ENCODE measurements at places on chromosomes 11 and 22.

DNA sequence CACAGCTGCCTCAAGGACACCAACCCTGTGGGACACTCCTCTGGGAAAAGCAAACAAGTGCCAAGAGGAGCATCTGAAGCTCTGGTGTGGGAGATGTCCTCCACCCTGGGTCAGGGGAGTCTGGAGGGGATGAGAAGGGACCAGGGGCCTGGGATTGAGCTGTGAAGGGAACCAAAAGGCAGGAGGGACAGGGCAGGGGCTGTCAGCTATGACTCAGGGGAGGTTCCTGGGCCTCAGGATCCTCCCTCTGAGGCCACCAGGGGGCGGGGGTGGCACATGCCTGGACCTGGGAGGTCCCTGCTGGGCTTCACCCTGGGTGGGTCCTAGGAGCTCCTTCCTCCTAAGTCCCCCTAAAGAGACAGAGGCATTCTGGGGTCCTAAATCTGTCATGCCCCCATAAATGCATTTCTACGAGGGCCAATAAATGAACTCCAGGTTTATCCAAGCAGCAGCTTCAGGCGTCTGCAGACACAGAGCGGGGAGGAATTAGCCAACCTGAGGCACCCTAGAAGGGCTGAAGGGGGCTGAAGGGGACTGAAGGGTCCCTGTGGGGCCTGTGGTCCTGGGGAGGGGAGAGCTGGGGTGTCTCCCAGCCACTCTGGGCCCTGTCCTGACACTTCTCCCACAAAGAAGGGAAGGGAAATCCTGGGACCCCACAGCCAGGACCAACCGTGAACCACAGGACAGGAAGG lies 31.9 kb upstream of the IGLL5 start:
- H3K27me3 ChIP-seq, result no peaks in the 10 kb centered on the region
- no peak overlapping the region for H3K4me3 ChIP-seq
- no peak overlapping the region for H3K27ac ChIP-seq
- no peaks in the 10 kb centered on the region for H3K36me3 ChIP-seq

DNA sequence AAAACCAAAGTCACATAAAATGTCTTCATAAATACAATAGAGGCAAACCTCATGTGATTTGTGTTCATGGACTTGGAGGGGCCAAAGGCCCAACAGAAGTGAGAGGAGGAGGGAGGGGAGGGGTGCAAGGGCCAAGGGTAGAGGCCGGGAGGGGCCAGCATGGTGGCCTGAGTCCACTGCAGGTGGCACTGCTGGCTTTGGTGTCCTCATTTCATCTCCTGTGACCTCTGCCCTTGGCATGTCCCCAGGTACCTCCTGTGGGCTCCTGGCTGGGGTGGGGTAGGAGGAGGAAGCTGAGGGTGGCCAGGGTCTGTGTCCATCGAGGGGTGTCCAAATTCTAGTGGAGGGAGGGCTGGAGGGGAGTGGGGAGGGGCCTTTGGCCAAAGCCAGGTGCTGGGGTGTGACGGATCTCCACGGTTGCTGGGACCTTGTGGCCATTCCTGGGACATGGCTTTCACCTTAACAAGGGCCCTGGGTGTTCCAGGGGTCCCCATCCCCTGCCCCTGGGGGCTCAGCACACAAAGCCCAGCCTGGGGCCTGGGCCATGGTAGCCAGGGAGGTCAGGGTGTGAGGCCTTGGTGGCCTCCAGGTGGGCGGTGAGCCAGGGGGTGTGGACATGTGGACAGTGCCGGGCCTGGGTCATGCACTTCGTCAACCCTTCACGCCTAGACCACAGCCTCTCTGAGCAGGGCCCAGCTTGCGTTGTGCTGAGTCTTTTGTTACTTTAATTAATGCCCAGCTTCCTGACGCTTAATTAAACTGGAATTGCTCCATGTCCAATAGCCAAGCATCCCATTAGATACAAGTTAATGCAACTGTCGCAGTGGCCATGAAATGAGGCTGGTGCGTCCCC lies 20.7 kb upstream of the CCDC188 start:
- no peak overlapping the region for H3K27ac ChIP-seq
- no peak overlapping the region for H3K4me3 ChIP-seq
- no peaks in the 10 kb centered on the region for H3K27me3 ChIP-seq
- no peaks in the 10 kb centered on the region for H3K36me3 ChIP-seq

- no peaks in the 10 kb centered on the region for H3K4me1 ChIP-seq
- no peak for DNase-seq
- H3K27ac ChIP-seq, result no peak overlapping the region
- H3K4me3 ChIP-seq, result no peak overlapping the region
- no peaks in the 10 kb centered on the region for H3K36me3 ChIP-seq
- H3K27me3 ChIP-seq, result no peaks in the 10 kb centered on the region
Observed at GRCh38 chr11:113934761-113935160, 30.2 kb downstream of the HTR3B start.

GRCh38 chr11:6607190-6607795 lies 3.7 kb downstream of the ILK start:
- peak overlapping the region; percentile 88 for H3K4me3 ChIP-seq
- H3K27me3 ChIP-seq, result no peaks in the 10 kb centered on the region
- peak overlapping the region; percentile 90 for H3K27ac ChIP-seq

- no peaks in the 10 kb centered on the region for H3K27me3 ChIP-seq
- no peak overlapping the region for H3K4me3 ChIP-seq
- H3K36me3 ChIP-seq, result no peaks in the 10 kb centered on the region
- no peak overlapping the region for H3K27ac ChIP-seq
- DNase-seq, result no peak
Observed at GRCh38 chr11:46263120-46263519, 14.3 kb upstream of the CREB3L1 start.

DNA sequence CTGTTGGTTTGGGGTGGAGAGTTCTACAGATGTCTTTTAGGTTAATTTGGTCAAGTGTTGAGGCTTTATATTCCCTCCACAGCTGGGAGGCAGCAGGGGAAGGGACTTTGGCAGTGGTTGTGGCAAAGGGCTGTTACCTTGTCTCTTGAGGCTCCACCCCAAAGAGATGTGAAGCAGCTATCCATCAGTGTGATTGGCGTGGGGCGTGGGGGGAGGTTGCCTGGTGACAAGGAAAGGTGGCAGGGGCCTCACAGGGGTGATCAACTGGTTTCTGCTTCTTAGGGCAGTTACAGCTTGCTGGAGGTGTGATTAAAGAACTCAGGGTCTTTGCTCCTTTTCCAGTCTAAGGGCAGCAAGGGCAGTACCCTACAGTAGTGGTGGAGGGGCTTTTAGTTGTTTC lies 59.3 kb downstream of the FANCF start:
- H3K4me3 ChIP-seq, result no peak overlapping the region
- DNase-seq, result no peak
- H3K27ac ChIP-seq, result no peak overlapping the region
- peaks cover 9% of the 10 kb centered on the region for H3K27me3 ChIP-seq

DNA sequence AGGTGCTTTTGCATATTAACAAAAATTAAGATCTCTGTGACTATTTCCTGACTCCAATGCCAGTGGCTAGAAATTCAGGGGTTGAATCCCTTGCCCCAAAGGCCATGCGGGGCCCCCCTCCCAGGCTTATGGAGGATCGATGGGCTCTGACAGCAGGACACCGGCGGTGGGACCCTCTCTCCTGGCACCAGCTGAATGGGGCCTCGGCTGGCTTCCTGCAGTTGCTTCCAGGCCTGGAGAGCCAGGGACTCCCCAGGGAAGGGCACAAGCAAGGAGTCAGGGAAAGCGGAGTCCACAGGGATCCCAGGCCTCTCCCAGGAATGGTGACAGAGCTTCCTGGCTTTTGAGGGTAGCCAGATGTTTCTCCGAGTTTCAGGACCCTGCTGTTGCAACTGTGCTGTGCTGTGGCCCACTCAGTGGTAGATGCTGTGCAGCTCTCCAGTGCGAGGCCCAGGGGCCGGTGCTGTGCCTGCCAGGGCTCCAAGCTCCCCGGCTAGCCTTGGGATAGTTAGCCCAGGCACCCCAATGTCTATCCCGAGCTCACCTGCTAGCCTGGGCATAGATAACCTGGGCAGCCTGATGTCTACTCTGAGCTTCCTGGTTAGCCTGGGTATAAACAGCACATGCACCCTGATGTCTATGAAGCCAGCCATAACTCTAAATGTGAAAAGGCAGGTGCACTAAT lies 372.6 kb downstream of the SHANK2 start:
- peaks cover 3% of the 10 kb centered on the region for H3K4me1 ChIP-seq
- H3K36me3 ChIP-seq, result no peaks in the 10 kb centered on the region
- no peaks in the 10 kb centered on the region for H3K27me3 ChIP-seq
- no peak overlapping the region for H3K27ac ChIP-seq
- H3K4me3 ChIP-seq, result no peak overlapping the region
- no peak for DNase-seq

DNA sequence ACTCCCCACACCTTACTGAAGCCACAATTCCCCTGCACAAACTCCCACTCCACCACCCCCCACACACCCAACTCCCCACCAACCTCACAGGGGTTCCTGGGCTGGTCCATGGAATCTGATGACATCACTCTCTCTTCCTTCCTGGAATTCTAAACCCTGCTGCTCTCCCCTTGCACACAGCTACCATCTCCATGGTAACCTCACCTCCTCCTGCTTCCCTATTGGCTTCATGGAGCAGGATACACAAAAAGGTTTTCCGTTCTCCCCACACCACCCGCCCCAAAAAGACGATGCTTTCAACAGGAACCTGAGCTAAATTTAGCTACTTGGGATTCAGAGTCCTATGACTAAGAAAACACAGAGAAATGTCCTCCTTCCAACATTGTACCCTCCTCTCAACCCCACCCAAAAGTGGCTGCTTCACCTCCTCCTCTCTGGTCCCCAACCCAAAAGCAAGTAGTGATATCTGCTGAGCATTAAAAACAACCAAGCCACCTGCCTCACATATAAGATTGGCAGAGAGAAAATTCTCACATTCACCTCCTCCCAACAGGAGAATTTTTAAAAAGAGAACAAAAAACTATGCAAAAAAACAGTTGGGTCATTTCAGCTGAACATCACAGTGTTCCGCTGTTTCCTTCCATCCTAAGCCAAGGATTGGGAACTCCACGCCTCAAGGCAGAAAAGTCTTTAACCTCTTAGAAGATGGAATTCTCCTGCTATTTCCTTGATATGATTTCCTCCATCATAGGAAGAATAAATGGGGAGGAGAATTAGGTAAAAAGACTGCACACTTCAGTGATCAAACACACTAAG lies 66.9 kb downstream of the RBFOX2 start:
- DNase-seq, result no peak
- H3K27ac ChIP-seq, result no peak overlapping the region
- no peak overlapping the region for H3K4me3 ChIP-seq
- H3K4me1 ChIP-seq, result peaks cover 44% of the 10 kb centered on the region
- H3K36me3 ChIP-seq, result no peaks in the 10 kb centered on the region

Measured in esophagus squamous epithelium (tissue), 5 donors.